ENCODE measurements at places on chromosomes 4 and X.
A peak's percentile ranks its signal among the peaks of the same experiment; 100 is the strongest.

DNA sequence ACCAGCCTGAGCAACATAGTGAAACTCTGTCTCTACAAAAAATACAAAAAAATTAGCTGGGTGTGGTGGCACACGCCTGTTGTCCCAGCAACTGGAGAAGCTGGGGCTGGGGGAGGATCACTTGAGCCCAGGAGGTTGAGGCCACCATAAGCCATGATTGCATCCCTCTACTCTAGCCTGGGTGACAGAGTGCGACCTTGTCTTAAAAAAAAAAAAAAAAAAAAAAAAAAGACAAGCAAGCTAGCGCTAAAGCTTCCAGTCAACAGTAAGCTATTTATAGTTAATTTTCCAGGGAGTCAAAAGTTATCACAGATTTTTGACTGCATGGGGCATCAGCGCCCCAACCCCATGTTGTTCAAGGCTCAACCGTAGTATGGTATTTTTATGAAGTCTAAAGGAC lies 273.4 kb downstream of the RAPGEF2 start:
- no peak for DNase-seq

GRCh38 chrX:16743604-16744325 lies 24.4 kb downstream of the SYAP1 start:
- no peak for DNase-seq

GRCh38 chr4:48100256-48100655 lies 33.8 kb downstream of the TXK start:
- DNase-seq, result no peak

- no peak for DNase-seq
Observed at GRCh38 chrX:15564981-15565579, 35.7 kb downstream of the ACE2 start.

GRCh38 chr4:139933104-139933503 lies 220.9 kb downstream of the MAML3 start:
- DNase-seq, result no peak

DNA sequence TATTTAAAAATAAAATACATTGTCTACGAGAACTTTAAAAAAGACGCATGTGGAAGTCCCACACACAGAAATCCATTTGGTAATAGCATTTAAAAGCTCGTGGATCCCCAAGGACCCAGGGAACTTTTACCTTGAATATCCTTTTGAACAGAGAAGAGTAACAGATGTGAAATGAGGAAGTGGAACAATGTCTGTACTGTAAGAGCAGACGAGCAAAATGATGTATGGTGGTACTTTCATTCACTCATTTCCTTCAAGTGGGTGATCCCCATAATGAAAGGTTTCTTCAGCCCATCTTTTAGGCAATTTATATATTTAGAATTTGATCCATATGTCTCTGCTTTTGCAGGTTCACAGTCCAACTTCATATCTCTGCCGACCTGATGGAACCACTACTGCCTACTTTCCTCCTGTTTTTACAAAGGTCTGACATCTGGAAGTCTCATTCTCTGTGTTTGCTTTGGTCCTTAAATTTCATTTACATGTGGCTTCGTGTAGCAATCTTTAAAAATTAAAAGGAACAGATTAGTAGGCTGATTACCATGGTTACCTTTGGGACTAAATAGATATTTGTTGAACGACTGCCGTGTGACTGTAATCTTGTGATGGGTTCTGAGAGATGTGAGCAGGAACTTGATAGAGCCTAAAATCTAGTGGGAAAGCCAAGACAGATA lies 188.4 kb downstream of the PALLD start:
- no peak for DNase-seq

- peak; percentile 23 for DNase-seq
Observed at GRCh38 chr4:118224243-118224829, 128.5 kb downstream of the PRSS12 start.

GRCh38 chrX:124804962-124805361 lies 458.6 kb downstream of the SH2D1A start:
- no peak for DNase-seq

GRCh38 chr4:6884341-6884870 lies 25.2 kb upstream of the TBC1D14 start:
- DNase-seq, result no peak

DNA sequence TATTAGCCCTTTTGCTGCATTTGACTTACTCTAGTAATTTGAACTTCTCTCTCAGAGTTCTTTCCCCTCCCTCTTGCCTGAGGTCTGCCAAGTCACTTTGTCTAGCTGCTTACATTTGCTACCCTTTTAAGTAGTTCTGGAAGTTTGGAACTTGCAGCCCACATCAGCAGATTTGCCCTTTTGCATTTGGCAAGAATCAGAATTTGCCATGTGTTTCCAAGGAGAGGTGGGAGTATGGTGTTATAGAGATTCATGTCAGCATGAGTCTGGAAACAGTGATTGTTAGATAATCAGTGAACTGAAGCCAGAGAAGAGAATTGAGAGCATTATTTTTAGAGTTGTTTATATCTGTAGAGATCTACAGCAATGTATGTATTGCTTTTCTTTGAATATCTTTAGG lies 52.1 kb downstream of the KLHL34 start:
- no peak for DNase-seq

- DNase-seq, result no peak
Observed at GRCh38 chr4:183971929-183972490, 66.9 kb downstream of the STOX2 start.

- DNase-seq, result peak; percentile 48
Observed at GRCh38 chr4:26860922-26861433, 337 bp downstream of the STIM2 start.

DNA sequence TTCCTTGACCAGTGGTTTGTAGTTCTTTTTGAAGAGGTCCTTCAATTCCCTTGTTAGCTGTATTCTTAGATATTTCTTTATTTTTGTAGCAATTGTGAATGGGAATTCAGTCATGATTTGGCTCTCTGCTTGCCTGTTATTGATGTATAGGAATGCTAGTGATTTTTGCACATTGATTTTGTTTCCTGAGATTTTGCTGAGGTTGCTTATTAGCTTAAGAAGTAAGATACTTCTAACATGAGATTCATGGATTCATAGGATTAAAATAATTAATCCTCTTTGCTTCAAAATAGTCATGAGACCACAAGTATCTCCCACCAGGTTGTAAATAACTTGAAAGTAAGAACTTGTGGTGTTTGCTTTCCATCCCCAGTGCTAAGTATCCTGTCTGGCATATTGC lies 308.9 kb downstream of the DTHD1 start:
- no peak for DNase-seq

GRCh38 chr4:89834486-89835209 lies 2.3 kb downstream of the SNCA start:
- no peak for DNase-seq

DNA sequence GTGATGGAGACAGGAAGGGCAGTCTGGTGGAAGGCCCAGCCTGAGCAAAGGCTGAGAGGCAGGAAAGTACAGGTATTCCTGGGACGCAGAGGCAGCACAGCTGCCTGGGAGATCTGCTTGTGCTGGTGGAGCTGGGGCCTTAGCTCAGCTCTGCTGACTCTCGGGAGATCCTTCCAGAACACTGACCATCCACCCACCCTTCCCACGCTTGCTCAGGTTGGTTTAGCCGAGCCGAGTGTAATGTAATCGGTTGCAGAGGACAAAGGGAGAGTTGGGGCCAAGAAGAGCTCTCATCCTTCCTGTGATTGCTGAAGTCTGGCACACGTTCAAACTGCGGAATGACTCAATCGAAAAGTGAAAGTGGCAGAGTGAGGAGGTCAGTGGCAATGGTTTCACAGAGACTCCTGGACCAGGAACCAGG lies 43.1 kb upstream of the GPR78 start:
- no peak for DNase-seq

- DNase-seq, result peak; percentile 46
Observed at GRCh38 chrX:41116948-41117347, 31.7 kb downstream of the USP9X start.

- no peak for DNase-seq
Observed at GRCh38 chr4:88177983-88178625, 19.7 kb upstream of the ABCG2 start.

GRCh38 chrX:74234818-74235217 lies 69.2 kb upstream of the ZCCHC13 start:
- no peak for DNase-seq

GRCh38 chr4:90074322-90074886 lies 52.8 kb upstream of the CCSER1 start:
- DNase-seq, result no peak

GRCh38 chr4:186326391-186326790 lies 60.4 kb downstream of the F11 start:
- no peak for DNase-seq

DNA sequence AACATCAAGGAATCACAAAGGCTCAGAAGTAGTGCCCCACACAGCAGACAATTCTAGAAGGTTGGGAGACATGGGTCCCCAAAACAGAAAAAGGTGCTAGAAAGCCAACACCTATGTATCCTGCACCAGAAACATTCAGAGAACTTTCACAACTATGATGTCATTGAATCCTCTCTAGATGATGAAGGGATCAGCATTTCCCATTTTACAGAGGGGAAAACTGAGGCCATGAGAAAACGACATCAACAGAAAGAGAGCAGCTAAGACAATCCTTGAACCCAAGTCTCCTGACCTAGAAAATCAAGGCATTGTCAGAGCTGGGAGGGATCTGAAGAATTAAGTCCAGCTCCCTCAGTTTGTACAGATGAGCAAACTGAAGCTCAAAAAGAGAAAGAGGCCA lies 3.3 kb downstream of the KCND1 start:
- DNase-seq, result no peak

GRCh38 chr4:144113546-144113945 lies 27.0 kb downstream of the GYPA start:
- no peak for DNase-seq

GRCh38 chr4:106594291-106594952 lies 225.8 kb upstream of the GIMD1 start:
- no peak for DNase-seq

GRCh38 chrX:39693298-39693697 lies 404.5 kb downstream of the BCOR start:
- no peak for DNase-seq

GRCh38 chr4:38530486-38530885 lies 133.5 kb upstream of the KLF3 start:
- DNase-seq, result no peak

DNA sequence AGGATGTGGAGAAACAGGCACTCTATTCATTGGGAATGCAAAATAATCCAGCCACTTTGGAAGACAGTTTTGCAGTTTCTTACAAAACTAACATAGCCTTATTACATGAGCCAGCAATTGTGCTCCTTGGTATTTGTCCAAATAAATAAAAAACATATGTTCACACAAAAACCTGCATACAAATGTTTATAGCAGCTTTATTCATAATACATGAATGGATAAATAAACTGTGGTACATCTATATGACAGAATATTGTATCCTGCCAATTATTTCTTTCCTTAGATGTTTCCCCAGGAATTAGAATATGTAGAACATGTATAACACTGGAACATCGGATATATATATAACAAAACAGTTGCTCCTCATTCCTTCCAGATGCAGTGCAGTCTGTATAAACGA lies 57.7 kb upstream of the VEGFC start:
- DNase-seq, result no peak

DNA sequence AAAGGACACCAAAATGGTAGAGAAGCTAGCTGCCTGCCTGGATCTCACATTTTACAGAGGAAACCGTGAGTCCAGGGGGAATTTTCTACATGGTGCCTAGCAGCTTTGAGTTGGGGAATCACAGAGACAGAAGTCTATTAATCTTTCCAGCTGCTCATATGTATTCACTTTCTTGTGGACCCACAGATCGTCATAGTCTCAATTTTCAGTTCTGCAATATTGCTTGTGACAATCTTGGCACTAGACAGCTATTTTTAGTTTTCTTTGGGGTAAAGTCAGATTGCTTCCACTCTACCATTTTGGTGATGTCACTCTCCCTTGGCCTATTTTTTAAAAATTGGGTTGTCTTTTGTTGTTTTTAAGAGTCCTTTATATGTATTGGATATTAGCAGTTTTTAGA lies 233.4 kb upstream of the STK26 start:
- DNase-seq, result no peak

- DNase-seq, result no peak
Observed at GRCh38 chr4:88054901-88055300, 47.5 kb downstream of the PKD2 start.

- no peak for DNase-seq
Observed at GRCh38 chrX:38898261-38898660, 97.0 kb downstream of the MID1IP1 start.

DNA sequence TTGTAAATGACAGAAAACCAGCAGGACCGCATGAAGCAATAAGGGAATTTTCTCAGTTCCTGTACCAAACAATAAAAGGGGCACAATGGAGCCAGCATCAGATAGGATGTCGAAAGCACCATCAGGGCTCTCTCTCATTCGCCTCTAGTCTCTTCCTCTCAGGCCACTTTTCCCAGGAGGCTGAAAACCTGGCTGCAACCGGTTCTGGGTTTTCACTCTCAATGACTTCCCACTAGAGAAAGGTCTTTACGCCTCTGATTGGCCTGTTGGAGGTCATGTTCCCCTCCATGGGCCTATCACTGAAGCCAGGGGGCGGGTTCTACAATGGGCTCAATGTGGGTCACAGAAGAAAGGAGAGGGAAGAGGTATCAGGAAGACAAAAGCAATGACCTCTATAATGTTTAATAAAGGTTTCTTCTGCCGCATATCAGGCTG lies 29.3 kb downstream of the ZNF827 start:
- DNase-seq, result no peak

GRCh38 chrX:40175511-40176350 lies 78.0 kb upstream of the BCOR start:
- DNase-seq, result peak; percentile 75

GRCh38 chr4:53653484-53654053 lies 62.3 kb upstream of the LNX1 start:
- DNase-seq, result no peak

DNA sequence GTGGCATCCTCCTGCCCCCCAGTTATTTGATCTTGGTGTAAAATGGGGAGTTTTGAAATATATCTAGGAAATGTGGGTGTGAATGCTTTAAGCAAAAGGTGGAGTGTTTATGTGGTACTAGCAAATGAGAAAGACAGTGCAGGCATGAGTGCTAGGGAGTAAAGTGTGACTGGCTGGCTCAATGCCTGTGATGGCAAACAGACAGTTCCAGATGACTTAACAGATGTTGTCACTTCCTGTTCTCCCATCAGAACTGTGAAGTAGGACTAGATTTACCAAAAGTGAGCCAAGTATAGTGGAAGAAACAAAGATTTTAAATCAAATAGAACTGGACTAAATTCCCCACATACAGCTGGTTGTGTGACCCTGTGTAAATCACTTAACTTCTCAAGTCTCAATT lies 8.4 kb upstream of the AMOT start:
- no peak for DNase-seq

DNA sequence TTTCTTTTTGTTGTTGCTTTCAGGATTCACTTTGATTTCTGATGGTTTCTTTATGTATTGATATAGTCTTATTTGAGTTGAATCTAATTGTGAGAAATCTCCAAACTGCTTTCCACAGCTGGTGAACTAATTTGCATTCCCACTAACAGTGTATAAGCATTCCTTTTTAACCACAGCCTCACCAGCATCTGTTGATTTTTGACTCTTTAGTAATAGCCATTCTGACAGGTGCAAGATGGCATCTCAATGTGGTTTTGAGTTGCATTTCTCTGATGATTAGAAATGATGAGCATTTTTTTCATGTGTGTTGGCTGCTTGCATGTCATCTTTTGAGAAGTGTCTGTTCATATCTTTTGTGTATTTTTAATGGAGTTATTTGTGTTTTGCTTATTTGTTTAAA lies 1023.1 kb downstream of the SH3BGRL start:
- no peak for DNase-seq
